ENCODE measurements at places on chromosomes 1 and 21. TPM values are rescaled to one million over a fixed set of nuclear protein-coding genes. Genes with fewer than 3 reads are reported as not detected.

- no peak for DNase-seq
These were observed 2.0 kb downstream of the SRSF4 start for GRCh38 chr1:29179641-29180184.

DNA sequence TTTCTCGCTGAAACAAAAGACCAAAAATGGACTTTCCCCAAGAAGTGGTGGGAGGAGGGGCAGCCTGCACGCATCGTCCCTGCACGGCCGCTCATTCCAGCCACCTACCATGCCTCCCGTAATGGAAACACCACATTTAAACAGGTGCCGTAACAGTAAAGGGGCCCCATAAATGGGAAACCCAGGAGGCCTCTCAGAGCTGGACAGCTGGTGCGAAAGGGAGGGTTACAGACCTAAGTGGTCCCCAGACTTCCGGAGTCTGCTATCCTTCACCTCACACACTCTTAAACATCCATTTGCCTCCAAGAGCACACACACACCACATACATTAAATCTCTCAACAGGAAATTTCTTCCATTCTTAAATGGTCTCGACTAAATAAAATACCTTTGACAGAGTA lies 120.7 kb upstream of the SOD1 start:
- DNase-seq, result no peak

DNA sequence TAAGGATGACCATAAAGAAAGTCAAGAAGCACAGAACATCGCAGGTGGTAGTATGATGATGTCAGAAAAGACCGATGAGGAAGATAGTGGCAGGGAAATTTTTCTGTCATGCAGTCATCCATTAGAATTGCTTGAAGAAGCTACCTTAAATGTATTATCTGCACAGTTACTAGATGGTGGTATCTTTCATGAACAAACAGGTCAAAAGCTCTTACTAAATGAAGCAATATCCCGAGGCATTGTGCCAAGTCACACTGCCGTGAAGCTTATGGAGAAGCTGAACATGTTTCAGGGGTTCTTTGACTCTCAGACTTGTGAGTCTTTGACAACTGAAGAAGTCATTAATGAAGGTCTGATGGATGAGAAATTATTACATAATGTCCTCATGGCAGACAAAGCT lies 128.8 kb downstream of the MACF1 start:
- no peak for DNase-seq

DNA sequence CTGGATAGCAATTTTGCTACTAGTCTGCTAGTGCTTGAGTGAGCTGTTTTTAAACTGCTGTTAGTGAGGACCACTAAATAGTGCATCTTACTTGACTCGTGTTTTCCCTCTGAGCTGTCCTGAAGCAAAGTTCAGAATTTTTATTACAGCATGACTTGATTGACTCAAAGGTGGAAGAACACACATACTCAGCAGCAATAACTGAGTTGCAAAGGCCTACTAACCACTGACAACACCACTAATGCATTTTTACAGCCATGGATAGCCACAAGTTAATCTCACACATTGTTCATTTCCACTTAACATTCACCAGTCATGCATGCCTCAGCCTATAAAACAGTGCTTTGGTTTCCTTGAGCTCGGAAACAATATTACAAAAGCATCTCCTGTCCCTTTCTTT lies 148.7 kb downstream of the RUNX1 start:
- DNase-seq, result no peak

DNA sequence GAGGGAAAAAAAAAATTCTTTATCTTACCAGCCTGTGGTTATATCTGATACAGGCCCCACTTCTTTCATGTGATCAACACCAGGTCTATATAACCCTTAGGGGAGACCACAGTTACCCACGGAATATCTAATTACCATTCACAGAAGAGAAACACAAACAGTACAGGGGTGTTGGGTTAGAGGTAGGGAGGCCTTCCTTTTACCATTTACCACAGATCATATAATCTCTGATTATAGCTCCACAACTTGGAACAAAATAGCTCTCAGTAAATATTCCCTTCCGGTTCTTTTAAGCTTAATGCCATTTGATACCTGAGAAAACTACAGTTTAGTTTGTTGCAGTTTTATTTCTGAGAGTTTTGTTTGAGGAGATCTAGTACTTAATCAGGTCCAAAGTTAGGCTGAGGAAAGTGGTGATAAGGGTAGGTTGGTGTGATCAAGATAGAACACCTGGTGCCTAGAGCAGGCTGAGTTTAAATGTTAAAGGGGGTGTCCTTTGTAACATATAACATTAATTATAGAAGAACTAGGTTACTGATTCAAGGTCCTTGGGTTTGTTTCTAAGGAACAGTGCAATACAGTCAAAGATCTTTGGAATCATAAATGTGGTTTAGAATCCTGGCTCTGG lies 14.1 kb downstream of the EPB41 start:
- DNase-seq, result no peak

DNA sequence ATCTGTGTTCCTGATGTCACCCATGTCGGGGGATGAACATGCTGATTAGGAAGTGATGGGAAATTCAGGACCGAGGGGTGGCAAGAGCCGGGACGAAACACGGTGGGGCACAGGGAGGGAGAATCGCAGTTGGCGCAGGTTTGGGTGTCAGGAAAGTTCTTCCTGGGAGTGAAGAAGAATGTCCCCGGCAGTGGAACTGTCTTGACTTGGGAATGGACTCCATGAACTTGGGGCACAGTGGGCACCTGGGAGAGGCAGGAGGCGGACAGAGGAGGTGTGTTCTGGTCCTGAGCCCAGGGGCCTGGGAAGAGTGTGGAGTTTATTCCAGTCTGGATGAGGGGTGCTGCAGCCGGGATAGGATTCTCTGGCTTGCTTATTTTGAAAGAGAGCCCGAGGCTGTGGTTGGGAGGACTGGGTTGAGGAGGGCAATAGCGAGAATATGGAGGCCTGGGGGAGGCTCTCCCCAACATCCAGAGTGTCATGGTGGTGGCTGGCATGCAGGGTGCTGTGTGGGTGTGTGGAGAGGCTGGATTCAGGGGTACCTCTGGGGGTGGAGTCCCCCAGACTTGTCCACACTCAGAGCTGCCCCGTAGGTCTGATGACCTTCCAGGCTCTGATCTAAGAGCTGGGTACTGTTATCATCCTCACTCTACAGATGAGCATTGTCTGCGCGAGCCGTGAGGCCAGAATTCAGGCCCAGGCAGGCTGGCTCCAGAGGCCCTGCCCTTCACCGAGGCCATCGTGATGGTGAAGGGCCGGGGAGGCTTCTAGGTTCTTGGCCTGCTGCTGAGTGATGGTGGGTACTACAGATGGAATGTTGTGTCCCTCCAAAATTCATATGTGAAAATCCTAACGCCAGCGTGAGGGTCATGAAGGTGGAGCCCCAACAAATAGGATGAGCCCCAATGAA lies 274.5 kb upstream of the C1orf174 start:
- no peak for DNase-seq

- no peak for DNase-seq
These were observed 109.8 kb downstream of the PATJ start for GRCh38 chr1:61851849-61852669.

GRCh38 chr1:184930232-184930631 lies 44.1 kb downstream of the NIBAN1 start:
- no peak for DNase-seq

GRCh38 chr1:155124503-155125463 lies 2.9 kb upstream of the EFNA1 start:
- no peak for DNase-seq

- no peak for DNase-seq
These were observed 39.1 kb downstream of the HIVEP3 start for GRCh38 chr1:41879617-41880016.

DNA sequence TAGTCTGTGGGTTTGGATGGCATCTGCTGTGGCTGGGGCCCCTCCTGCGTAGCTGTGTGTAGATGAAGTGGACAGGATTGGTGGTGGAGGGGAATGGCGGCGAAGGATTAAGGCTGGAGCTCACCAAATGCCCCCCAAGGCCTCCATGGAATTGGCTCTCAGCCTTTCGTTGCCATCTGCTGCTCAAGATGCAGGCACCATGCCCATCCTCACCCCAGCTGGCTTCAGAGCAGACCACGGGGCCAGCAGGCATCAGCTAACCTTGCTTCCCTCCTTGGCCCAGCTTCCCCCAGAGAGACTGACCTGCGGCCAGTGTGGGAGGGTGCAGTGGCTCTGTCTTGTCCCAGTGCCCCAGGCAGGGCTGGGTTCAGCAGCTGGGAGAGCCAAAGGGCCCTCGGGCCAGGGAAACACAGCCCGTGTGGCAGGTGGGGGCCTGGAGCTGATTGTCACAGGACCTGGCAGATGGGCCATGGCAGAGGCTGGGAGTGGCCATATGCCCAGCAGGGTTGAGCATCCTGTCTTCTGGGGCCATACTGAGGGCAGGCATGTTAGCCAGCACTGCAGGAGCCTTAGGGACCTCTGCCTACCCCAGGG lies 66.8 kb upstream of the ACTL8 start:
- DNase-seq, result no peak

GRCh38 chr1:233406339-233406960 lies 78.9 kb downstream of the MAP3K21 start:
- DNase-seq, result no peak

DNA sequence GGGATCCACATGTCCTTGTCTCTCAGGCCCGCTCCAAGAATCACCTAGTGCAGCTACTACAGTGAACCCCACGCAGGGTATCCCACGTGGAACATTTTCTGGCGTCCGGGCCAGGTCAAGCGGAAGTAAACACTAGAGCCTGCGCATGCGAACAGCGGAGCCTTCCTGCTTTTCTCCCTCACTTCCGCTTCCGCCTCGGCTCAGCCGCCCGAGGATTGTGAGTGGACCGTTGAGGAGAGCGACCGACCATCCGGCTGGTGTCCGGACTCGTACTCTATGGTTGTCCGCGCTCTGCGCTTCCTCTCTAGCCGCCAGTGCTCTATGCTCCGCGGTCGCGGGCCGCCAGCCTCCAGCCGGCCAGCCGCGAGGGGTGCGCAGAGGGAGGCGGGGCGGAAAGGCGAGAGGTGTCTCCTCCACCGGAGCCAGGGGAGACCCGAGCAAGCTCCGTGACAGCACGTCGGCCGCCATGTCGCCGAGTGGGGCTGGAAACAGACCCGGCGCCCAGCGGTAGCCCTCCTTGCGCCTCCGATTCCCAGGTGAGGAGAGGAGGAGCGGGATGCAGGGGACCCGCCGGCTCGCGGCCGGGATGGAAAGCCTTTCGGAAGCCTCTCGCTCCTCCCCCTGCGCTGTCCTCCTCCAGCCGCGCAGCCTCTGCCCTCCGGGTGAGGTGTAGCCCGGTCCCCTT lies at the start of the genes CNST and TFB2M:
Gene CNST (plus strand): TSS at position 329 of the 685 bp plus-strand sequence. CDS start 25,107 bp downstream, outside the sequence.
Gene TFB2M (minus strand): TSS at position 134 of the 685 bp plus-strand sequence. CDS start 123 bp downstream, at position 11.
- peak; percentile 96 for DNase-seq

DNA sequence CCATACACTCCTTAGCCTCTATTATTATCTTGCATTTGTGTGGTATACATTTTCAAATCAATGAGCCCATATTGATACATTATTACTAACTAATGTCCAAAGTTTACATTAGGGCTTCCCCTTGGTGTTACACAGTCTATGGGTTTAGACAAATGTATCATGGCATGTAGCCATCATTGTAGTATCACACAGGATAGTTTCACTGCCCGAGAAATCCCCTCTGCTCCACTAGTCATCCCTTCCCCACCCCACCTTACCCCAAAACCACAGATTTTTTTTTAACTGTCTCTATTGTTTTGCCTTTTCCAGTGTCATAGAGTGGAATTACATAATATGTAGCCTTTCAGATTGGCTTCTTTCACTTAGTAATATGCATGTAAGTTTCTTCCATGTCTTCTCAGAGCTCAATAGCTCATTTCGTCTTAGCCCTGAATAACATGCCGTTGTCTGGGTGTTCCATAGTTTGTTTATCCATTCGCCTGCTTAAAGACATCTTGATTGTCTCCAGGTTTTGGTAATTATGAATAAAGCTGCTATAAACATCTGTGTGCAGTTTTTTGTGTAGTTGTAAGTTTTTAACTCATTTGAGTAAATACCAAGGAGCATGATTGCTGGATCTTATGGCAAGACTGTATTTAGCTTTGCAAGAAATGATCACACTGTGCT lies 86.4 kb upstream of the LYST start:
- peak; percentile 65 for DNase-seq

- DNase-seq, result no peak
These were observed 3.2 kb upstream of the TTLL10 start for GRCh38 chr1:1170215-1171091.

DNA sequence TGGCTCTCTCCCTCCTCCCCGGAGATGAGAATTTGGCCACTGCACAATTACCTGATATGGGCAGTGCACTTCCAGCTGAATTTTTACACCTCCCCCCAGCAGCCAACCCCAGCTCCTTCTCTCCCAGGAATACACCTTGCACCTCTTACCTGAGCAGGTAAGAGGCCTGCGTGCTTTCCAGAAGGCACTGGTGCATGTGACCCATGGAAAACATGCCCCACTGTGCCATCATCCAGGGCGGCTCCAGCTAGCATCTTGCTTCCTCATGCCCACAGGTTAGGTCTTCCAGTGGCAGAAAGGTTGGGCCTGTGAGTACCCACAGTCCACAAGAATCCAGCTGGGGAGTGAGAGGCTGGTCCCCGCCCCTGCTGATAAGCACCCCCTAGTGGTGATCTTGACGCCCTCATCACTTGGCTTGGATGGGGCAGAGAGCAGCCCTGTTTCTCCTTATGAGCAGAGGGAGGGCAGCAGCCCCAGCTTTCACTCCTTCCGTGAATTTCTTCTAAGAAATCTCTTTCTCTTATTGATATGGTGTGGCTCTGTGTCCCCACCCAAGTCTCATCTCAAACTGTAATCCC lies 57.8 kb downstream of the EDARADD start:
- DNase-seq, result peak; percentile 56

DNA sequence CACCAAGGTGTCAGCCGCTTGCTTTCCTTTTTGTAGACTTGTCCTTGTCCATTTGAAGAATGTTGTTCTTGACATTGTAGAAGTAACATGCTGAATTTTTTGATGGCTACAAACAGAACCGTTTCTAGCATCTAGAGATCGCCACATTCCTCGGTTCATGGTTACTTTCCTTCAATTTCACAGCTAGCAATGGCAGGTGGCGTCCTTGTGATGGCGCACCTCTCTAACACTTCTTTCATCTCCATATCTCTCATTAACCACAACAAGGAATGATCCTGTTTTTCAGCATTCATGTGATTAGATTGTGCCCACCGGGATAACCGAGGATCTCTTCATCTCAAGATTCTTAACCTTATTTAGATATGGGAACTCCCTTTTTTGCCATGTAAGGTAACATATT lies 2129.8 kb downstream of the NCAM2 start:
- no peak for DNase-seq

Gene CHIA
- not detected for total RNA-seq

Gene RAB4A
- 29.7 TPM for total RNA-seq

Gene F13B
- not detected for total RNA-seq

Gene MAD2L2
- 28.7 TPM for total RNA-seq

Gene PPIAL4G
- 0.25 TPM for total RNA-seq

Gene C1orf216
- total RNA-seq, result 2.6 TPM

Gene ST6GALNAC5
- total RNA-seq, result not detected

Gene PAFAH2
- total RNA-seq, result 9.1 TPM

Gene CD1D
- total RNA-seq, result not detected

Gene LIN28A
- not detected for total RNA-seq

Gene OR2L13
- total RNA-seq, result not detected

Gene DMBX1
- not detected for total RNA-seq

Gene OR10Z1
- total RNA-seq, result not detected

All from CD8-positive, alpha-beta T cell (primary cell).